ENCODE measurements at places on chromosomes 7 and 10.
A peak's percentile ranks its signal among the peaks of the same experiment; 100 is the strongest.

DNA sequence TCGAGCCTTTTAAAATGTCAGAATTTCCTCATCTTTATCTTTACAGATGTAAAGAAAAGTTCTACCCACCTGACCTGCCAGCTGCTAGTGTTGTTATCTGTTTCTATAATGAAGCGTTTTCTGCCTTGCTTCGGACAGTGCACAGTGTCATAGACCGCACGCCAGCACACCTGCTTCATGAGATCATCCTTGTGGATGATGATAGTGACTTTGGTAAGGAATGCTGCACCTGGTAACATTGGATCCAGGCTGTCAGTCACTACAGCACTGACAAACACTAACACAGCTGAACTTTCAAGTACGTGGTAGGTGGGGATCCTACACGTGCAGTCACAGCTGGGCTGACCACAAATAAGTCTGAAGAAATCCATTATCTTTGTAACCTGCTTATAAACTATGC is 77.6 kb downstream of the GALNT11 start:
- no peak for DNase-seq

DNA sequence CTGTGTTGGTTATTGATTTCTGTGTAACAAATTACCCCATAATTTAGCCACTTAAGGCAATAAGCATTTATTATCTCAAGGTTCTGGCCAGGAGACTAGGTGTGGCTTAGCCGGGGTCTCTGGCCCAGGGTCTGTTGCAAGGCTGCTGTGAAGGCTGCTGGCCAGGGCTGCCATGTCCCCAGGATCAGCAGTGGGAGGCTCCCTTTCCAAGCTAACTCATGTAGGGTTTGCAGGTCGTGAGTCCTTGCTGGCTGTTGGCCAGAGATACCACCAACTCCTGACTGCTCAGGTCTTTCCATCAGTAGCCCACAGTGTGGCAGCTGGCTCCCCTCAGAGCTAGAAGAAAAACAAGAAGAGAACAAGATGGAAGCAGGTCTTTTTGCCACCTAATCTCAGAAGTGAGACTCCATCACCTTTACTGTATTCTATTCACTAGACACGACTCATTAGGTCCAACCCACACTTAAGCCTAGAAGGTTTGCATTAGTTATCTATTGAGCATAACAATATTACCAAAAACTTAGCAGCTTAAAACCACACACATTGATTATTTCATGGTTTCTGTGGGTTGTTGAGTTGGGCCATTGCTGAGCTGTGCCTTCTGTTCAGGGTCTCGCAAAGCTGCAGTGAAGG is 185.6 kb downstream of the PFKFB3 start:
- DNase-seq: no peak

DNA sequence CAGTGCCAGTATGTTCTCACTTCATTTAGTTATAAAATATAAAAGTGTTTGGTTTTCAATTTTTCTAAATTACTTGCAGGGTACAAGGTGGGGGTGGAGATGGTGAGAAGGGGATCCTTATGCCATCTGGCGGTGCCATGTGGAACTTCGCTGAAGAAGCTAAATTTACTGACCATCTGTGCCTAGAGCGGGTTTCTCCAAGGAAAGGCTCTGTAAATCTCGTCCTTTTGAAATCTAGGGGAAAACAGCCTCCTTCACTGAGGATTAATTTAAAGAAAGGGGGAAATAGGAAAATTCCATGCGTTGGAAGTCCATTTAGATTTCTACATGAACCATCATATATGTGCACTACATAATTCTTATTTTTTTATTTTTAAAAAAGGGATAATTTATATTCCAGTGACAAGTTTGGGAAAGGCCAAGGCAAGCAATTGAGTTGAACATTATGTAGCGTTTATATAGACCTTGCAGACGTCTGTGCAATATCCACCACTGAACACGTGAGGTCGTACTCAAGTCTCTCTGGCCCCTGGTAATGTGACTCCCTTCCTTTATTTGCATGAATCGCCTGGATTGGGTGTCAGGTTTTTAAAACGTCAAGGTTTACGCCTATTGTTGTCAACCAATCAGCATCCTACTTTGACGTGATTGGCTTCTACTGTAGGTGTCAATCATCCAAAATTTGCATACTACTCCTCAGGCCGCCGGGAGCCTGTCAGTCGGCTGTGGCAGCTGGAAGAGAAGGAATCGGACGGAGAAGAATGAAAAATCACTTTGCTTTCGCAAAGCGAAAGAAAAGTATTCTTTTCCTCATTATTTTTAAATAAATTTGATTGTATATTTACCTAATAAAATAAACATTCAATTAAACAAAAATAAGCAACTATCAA is 297.1 kb upstream of the NFE2L3 start:
- DNase-seq: peak; percentile 99

- DNase-seq: no peak
Measured at GRCh38 chr7:91993976-91994375, 53.3 kb downstream of the AKAP9 start.

DNA sequence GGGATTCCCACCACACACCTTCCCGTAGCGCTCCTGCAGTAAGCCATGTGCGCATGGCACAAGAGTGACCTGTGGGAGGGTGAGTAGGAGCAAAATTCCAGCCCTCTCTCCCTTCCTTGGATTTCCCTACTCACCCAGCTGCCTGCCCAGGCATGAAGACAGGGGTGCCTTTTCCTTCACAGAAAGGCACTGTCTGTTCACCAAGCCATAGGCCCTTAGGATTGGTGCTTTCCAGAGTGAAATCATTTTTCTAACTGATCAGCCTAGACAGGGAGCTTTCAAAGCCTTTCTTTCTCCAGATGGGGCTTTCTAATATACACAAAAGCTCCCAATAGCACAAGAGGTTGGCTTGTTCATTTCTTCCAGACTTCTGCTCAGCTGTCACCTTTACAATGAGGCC is 79.7 kb downstream of the CTTNBP2 start:
- DNase-seq: no peak

GRCh38 chr10:72068901-72069446 is 19.4 kb downstream of the SPOCK2 start:
- peak; percentile 51 for DNase-seq

DNA sequence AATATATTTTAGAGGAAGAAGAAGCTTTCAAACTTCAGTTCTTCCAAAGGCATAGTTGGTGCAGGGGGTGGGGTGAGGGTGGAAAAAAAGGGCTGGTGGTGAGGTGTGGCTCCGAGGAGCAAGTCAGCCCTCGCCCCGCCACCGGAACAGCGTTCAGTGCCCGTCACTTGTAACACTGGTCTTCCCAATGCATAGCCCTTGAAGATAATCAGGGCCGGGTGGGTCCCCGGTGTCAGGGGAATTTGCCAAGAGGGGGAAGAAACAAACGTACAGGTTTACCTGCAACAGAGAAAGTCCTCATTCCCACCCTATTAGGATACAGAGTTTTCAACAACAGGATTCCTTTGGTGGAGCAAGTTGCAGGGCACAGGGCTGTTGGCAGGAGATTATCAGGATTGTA is 1.5 kb downstream of the SVOPL start:
- no peak for DNase-seq

DNA sequence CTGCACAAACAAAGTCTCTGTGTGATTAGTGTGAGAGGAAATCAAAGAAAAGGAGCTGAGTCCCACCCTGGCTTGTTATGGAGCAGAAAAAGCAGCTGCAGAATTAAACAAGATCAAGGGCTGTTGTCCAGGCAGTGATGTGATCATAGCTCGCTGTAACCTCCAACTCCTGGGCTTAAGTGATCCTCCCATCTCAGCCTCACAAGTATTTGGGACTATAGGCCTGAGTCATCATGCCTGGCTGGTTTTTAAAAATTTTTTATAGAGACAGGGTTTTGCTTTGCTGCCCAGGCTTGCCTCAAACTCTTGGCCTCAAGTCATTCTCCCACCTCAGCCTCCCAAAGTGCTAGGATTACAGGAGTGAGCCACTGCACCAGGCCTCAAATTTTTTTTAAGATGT is 88.9 kb downstream of the IPMK start:
- no peak for DNase-seq

- DNase-seq: peak; percentile 74
Measured at GRCh38 chr7:105637755-105638154, 56.5 kb upstream of the EFCAB10 start.

GRCh38 chr7:39407723-39408122 is 158.5 kb upstream of the YAE1 start:
- no peak for DNase-seq

- no peak for DNase-seq
Measured at GRCh38 chr7:144827621-144828020, 8.2 kb downstream of the TPK1 start.

GRCh38 chr10:9219860-9220259 is 1165.4 kb downstream of the GATA3 start:
- peak; percentile 50 for DNase-seq

- no peak for DNase-seq
Measured at GRCh38 chr10:8312781-8313180, 258.3 kb downstream of the GATA3 start.

- peak; percentile 13 for DNase-seq
Measured at GRCh38 chr7:3175285-3175902, 125.7 kb upstream of the SDK1 start.

GRCh38 chr7:142488036-142488633 is 230.3 kb upstream of the PRSS58 start:
- no peak for DNase-seq

DNA sequence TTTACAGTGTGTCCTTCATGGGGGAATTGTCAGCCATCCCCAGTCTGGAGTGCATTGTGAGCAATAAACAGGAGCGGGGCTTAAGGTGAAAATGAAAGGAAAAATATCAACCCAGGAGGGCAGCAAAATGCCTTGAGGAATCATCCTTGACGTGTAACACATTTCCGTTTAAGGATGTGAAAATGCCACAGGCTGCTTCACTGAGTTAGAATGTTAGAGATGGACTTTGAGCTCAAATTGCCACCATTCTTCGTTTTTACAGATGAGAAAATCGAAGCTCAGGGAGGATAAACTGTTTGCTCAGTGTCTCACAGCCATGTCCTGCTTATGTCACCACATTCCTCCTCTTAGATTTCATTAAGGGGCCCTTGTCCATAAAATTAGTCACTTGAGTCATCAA is 23.1 kb downstream of the SORCS3 start:
- DNase-seq: no peak

DNA sequence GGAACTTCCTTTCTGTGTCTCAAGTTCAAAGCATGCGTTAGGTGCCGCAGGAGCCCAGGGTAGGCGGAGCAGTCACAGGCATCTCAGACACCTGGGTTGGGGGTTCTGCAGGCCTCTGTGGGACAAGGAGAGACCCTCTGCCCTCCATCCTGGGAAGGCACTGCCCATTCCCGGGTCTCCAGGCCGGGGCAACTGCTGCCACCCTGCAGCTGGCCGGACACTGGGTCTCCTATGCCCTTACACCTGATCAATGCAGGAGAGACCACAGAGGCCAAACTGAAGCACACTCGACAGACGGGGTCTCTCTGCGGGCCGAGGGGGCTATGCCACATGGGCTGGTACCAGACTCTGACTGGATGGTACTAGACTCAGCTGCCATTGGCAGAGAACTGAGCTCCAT is 36.9 kb downstream of the YKT6 start:
- no peak for DNase-seq

DNA sequence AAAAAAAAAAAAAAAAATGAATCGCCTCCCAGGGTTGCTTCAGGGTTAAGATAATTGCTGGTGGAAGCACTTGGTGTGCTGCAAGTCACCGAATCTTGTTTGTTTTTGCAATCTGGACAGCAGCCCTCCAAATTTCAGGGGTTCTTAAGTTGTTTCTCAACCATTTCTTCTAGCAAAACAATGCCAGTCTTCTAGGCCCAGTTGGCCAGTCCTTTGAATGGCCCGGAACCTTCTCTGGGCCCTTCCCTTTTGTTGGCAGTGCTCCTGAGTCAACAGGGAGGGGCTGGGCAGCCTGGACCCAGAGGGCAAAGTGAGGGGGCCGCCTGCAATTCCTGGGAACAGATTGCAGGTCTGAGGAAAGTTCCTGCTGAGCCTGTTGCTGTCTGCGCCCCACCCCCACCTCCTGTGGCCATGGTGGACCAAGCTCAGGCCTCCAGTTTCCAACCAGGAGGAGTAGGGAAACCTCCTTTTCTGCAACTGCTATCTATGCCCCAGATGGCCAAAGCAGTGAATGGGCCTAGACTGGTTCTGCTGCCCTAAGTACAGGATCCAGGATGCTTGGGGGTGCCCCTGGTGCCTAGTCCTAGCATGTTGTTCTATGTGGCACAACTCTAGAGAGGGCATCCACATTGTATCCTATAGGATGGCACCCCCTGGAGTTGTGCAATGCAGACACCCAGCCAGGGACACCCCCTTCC is 31.4 kb upstream of the PDCD4 start:
- DNase-seq: no peak

DNA sequence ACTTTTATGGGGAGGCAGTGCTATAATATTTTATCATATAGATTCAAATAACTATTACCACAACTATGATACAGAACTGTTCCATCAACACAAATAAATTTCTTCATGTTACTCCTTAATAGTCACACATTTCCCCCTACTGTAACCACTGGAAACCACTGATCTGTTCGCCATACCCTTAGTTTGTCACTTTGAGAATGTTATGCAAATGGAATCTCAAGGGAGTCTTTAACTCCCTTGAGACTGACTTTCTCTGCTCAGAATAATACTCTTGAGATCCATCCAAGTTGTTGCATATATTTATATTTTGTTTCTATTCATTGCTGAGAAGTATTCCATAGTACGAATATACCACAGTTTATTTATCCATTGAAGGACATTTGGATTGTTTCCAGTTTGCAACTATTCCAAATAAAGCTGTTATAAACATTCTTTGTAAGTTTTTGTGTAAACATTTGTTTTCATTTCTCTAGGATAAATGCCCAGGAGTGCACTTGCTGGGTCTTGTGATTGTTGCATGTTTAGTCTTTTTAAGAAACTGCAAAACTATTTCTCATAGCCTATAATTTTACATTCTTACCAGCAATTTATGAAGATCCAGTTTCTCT is 19.7 kb upstream of the PON2 start:
- DNase-seq: no peak

GRCh38 chr10:23859598-23859997 is 349.3 kb upstream of the KIAA1217 start:
- no peak for DNase-seq

GRCh38 chr10:127216274-127216673 is 19.9 kb upstream of the INSYN2A start:
- no peak for DNase-seq

GRCh38 chr7:117771756-117772155 is 101.5 kb downstream of the CTTNBP2 start:
- no peak for DNase-seq

DNA sequence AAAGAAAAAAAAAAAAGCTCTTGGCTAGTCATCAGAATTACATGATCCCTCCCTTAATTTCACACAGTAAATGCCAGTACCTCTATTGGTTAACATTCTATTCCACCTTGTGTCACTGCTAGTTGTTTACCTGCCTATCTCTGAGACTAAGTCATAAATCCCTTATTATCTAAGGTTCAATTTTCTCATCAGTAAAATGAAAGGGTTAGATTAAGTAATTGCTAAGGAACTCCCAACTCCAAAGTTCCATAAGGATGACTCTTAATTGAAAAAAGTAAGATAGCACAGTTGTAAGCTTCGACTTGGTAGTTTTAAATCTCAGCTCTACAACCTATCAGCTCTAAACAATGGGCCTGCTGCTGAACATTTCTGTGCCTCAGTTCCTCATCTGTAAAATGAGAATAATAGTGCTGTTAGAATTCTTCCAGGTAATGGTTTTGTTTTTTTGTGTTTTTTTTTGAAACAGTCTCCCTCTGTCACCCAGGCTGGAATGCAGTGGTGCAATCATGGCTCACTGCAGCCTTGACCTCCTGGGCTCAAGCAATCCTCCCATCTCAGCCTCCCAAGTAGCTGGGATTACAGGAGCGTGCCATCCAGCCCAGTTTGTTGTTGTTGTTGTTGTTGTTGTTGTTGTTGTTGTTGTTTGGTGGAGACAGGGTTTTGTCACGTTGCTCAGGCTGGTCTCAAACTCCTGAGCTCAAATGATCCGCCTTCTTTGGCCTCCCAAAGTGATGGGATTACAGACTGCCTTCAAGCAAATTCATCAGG is 35.6 kb downstream of the SRPK2 start:
- DNase-seq: no peak

Data from NCI-H146 (cell line).